ENCODE measurements at places on chromosomes 6 and 20.

DNA sequence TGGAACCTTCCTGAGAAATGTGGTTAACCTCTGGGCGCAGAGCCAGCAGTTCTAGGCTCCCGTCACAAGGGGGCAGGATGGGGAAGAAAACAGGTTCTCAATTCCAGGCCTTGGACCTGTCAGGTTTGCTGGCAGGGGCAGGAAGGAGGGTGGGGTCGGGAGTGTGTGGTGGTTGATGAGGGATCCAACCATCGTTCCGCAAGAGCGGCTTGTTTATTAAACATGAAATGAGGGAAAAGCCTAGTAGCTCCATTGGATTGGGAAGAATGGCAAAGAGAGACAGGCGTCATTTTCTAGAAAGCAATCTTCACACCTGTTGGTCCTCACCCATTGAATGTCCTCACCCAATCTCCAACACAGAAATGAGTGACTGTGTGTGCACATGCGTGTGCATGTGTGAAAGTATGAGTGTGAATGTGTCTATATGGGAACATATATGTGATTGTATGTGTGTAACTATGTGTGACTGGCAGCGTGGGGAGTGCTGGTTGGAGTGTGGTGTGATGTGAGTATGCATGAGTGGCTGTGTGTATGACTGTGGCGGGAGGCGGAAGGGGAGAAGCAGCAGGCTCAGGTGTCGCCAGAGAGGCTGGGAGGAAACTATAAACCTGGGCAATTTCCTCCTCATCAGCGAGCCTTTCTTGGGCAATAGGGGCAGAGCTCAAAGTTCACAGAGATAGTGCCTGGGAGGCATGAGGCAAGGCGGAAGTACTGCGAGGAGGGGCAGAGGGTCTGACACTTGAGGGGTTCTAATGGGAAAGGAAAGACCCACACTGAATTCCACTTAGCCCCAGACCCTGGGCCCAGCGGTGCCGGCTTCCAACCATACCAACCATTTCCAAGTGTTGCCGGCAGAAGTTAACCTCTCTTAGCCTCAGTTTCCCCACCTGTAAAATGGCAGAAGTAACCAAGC, 29.6 kb downstream of the SRSF3 start:
- peak; percentile 75 for DNase-seq

GRCh38 chr6:39296745-39297640, 17.2 kb downstream of the KCNK17 start:
- no peak for DNase-seq

GRCh38 chr6:87393026-87393622, 14.6 kb upstream of the CFAP206 start:
- DNase-seq: no peak

DNA sequence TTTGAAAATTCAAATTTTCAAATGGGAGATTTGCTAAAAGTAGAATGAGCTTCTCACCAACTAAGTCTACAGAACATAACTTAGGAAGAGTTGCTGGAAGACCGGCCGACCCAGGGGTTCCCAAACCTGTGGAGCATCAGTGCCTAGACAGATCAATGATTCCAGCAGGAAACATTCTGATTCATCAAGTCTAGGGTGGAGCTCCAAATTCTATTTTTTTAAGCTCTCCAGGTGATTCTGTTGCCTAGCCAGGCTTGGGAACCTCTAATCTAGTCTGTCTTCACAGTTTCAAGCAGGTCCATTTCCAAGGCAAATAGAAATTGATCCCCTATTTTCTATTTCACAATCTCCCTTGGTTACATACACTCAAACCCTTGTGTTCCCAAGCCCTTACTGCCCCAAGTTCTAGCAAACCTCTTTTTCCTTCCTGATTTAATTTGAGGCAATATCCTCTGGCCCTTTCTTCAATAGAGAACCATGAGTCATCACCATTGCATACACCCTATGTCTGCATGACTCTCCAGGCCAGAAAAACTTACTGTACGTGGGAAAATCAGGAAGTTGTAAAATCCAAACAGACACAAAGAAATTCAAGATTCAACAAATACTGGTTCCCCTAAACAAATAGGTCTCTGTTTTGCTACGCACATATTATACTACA, 8.9 kb downstream of the ATXN1 start:
- no peak for DNase-seq

GRCh38 chr6:25178336-25179035, 100.7 kb upstream of the CARMIL1 start:
- no peak for DNase-seq

DNA sequence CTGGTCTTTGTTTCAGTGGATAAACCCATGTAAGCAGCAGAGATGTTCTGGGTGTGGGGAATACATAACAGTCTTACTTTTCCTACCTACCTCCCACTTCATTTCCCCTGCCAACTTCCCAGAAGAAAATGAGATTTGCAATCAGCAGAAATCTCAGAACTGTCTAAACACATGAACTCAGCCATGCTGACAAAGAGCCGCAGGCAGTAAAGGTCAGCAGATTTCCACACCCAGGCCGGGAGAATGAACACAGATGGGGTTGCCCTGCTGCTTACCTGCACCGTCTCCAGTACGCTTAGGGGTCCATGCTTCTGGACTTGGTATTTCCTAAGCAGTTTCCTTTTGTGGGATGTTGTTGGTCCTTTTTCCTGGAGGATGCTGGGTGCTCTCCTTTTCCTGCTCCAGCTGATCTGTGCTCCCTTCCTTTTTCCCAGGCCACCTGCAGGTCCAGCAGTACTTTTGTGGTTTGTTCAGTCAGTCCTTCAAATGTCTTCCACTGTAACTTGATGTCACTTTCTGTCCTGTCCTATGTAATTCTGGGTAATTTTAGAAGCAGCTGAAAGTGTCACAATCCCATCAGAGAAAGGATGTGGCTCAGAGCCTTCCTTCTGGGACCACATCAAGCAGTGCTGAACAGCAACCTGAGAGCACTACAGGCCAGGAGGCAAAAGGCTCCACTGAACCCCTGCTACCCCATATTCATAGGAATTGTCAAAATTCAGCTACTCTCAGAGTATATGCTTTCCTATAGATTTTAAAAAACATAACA, 129.0 kb downstream of the CEP57L1 start:
- DNase-seq: no peak

GRCh38 chr20:5811746-5812145, 61.5 kb downstream of the SHLD1 start:
- no peak for DNase-seq

DNA sequence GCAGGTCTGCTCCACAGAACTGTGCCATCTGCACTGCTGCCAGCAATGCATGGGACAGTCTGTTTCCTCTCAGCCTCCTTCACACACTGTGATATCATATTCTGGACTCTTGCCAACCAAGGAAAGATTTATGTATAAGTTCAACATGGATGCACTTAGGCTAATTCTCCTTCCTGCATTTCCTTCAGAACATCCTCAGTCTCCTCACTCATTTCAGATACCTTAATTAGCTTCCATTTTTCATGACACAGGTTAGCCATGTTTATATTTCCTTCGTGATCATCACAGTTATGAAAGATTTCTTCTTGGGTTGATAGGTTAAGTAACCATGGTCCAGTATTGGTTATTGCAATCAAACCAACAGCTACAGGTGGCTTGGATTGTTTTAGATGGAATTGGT, 46.4 kb upstream of the DDR1 start:
- DNase-seq: no peak

DNA sequence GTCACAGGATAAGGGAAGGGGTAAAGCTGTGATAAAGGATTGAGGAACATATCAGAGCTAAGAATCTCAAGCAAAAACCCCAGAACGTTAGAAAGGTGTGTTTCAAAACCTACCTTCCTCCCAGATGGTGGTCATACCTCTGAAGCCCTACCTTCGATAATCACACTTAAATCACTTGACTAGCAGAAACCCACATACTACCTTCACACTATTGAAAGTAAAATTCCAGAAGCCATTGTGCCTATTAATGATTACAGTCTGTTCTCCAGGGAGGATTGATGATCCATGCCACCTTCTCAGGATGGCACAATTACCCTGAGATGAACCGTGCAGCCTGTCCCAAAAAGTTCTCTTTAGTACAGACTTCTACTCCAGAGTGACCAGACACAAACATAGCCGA, 72.3 kb upstream of the SOX4 start:
- no peak for DNase-seq

- DNase-seq: no peak
Measured at GRCh38 chr6:18340781-18341551, 46.2 kb upstream of the RNF144B start.

DNA sequence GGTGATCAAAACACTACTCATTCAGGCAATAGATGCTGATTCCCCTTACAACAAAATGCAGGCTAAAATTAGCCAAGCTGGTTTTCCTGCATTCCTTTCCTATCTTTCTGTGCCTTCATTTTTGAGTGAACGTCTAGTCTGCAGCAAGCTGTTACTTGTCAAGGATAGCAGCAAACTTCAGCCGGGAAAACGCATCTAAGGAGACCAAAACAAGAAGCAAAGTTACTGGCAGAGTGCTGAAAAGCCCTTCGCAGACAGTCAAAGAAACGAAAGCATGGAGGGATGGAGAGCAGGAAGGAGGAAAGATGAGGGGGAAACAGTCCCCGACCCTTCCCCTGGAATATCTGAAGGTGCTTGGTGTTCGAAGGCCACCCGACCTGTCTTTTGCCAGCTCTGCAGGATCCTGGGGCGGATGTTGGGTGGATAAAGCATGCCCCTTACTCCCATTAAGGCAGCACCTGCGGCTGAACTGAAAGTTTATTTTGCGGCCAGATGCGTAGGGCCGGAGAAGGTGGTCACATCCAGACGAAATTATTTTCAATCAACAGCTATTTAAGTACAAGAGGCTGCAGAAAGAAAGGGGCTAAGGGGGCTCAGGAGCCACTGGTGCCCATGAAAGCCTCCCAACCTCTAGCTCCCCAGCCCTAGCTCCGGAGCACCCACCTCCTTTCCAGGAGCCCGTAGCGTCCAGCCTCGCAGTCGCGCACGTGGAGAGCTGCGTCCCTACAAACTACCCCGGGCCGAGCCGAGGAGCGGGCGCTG, 538 bp downstream of the FERMT1 start:
- DNase-seq: no peak

DNA sequence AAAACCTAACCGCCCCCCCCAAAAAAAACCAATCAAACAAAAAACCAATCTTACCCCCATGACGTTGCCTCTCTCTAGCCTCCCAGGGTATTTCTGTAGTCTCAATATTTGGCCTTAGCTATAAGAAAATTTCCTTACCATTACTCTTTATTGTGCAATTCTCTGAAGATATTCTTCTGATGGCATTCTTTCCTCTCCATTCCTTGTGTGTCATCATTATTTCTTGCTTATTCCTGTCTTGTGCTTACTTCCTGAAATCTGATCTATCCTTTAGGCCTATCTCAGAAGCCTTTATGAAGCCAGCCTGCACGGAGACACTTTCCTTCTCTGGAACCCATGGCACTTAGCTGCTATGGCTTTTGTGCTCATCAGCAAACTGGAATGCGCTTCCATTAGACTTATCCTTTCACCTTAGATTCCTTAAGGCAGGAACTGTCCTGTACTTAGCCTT, 65.9 kb upstream of the DDR1 start:
- DNase-seq: no peak

- no peak for DNase-seq
Measured at GRCh38 chr6:114382406-114382805, 39.6 kb upstream of the HS3ST5 start.

GRCh38 chr6:109793021-109793420, 101.9 kb downstream of the FIG4 start:
- no peak for DNase-seq

DNA sequence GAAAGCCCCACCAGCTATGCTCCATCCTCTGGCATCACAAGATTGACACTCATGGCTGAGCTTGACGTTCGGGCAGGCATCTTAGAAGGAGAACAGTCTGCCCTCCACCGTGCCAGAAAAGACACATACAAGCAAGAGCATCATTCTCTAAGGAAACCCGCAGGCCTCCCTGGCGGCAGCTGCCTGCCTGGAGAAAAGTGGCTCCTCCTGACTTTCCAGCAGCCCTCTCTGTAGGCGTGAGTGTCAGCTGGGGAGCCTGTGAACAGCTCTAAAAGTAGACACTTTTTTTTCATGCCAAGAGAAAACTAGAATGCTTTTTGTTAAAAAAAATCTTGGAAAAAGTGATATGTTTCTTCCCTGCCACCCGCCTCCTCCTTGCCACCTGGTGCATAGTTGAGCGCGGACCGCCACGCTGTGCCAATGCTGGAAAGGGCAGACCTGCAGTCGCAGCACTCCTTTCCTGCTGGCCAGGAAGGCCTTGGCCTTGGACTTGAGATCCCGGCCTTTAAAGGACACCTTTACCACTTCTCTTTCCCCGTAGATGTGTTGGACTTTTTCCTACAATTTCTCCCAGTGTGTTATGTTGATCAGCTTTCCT, 29.7 kb upstream of the INSM1 start:
- no peak for DNase-seq

DNA sequence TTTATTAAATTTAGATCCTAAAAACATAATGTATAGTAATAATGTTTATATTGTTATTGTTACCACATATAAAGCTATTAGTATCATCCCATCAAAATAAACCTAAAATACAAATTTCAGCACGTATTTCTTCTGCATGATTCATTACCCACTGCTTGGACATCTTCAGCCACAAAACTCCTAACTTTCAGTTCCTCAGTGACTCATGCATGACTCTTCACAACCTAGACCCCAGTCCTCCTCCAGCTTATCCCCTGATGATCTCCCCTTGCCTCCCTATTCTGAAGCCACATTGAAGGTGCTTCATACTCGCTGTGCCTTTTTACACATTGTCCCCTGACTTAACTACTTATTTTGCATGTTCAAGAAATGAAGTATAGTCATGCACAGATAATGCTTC, 11.2 kb upstream of the GPRC6A start:
- DNase-seq: no peak

DNA sequence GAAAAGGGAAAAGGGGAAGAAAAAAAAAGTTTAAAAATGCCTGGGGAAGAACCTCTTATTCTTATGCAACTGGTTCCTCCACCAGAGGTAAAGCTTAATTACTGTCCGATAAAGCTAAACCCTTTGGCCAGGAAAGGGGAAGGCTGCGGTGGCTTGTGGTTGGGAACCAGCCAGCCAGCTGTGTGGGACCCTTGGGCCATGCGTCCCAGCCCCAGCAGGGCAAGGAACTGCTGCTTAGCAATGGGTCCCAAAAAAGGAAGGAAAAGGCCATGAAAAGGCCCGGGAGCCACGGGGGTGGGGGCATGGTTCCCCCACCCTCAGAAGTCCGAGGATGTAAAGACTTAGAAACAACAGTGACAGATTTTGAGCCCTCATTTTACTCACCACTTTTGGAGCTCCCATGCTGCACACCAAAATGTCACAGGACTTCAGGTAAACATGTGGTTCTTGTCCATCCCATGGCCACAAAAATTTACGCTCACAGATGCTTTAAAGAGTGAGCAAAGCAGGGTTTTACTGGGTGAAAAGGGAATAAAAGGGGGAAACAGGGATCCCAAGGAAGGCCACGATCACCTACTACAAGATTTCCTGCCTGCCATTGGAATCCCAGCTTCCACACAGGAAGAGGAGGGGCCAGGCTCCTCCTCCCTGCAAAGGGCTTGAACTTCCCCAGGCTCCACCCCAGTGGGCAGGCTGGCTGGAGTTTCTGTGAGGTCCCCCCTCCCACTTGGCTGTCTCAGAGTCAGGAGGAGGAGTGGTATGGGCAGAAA, 1234.7 kb upstream of the GJE1 start:
- DNase-seq: no peak

GRCh38 chr6:124163676-124164075, 360.0 kb downstream of the NKAIN2 start:
- no peak for DNase-seq

GRCh38 chr6:19159089-19159488, 678.1 kb upstream of the ID4 start:
- no peak for DNase-seq

All from CD4-positive, alpha-beta T cell treated with Interferon gamma for 1 hour (primary cell).